Central memory CD8-positive, alpha-beta T cell (primary cell): ENCODE measurements at places on chromosomes 3 and 15.

GRCh38 chr3:196096382-196096953 lies 14.6 kb upstream of the TFRC start:
- H3K36me3 ChIP-seq: no peaks in the 10 kb centered on the region
- no peaks in the 10 kb centered on the region for H3K27me3 ChIP-seq
- peaks cover 6% of the 10 kb centered on the region for H3K4me1 ChIP-seq

DNA sequence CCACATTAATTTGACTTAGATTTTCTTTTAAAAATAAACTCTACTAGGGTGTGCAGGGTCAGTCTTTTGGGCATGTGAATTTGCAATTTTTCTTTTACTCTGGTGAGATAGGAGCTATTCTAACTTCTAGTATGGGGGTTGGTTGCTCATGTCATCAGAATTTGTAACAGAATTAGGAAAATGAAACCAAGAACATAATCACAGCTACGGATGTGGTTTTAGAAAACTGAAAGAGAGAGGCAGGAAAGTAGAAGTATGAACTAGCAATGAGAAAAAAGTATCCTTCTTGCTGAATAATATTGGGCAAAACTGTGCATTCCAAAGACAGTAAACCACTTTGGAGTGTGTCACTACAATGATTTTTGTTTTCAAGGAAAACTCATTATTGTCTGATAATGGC lies 43.3 kb downstream of the ADPGK start:
- H3K4me3 ChIP-seq: peak overlapping the region; percentile 42
- H3K27ac ChIP-seq: peak overlapping the region; percentile 94
- no peak for DNase-seq
- H3K36me3 ChIP-seq: peaks cover 18% of the 10 kb centered on the region
- H3K27me3 ChIP-seq: no peaks in the 10 kb centered on the region

- H3K36me3 ChIP-seq: peaks cover 2% of the 10 kb centered on the region
- peaks cover 18% of the 10 kb centered on the region for H3K27me3 ChIP-seq
- H3K27ac ChIP-seq: no peak overlapping the region
- no peak overlapping the region for H3K4me3 ChIP-seq
Observed at GRCh38 chr15:57458356-57458781, 82.1 kb downstream of the CGNL1 start.

GRCh38 chr15:69731081-69731330 lies 278.4 kb downstream of the RPLP1 start:
- H3K27ac ChIP-seq: no peak overlapping the region
- H3K4me1 ChIP-seq: peaks cover 16% of the 10 kb centered on the region
- no peak overlapping the region for H3K4me3 ChIP-seq
- DNase-seq: no peak

GRCh38 chr3:149374391-149374790 lies 3.1 kb downstream of the TM4SF1 start:
- peaks cover 39% of the 10 kb centered on the region for H3K27me3 ChIP-seq
- H3K27ac ChIP-seq: no peak overlapping the region
- H3K4me3 ChIP-seq: no peak overlapping the region
- DNase-seq: no peak
- no peaks in the 10 kb centered on the region for H3K4me1 ChIP-seq
- no peaks in the 10 kb centered on the region for H3K36me3 ChIP-seq

DNA sequence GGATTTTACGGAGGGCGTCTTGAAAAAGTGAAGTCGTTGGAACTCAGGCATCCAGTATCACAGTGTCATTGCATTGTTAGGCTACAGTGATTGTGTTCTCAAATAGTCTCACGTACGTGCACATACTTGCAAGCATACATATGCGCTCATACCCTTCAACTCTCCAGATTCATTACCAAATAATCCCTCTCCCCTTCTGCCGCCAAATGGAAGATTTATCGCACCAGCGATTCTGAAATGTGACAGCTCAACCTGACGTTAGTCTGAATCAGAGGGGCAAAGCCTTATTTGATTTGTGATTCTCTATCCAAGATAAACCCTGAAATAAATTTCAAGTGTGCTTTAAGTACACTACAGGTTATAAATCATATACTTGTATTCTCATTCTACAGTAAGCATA lies 119.4 kb downstream of the GADL1 start:
- no peak overlapping the region for H3K27ac ChIP-seq
- H3K36me3 ChIP-seq: no peaks in the 10 kb centered on the region
- H3K4me1 ChIP-seq: no peaks in the 10 kb centered on the region
- no peak for DNase-seq
- H3K27me3 ChIP-seq: peaks cover 34% of the 10 kb centered on the region
- H3K4me3 ChIP-seq: no peak overlapping the region

DNA sequence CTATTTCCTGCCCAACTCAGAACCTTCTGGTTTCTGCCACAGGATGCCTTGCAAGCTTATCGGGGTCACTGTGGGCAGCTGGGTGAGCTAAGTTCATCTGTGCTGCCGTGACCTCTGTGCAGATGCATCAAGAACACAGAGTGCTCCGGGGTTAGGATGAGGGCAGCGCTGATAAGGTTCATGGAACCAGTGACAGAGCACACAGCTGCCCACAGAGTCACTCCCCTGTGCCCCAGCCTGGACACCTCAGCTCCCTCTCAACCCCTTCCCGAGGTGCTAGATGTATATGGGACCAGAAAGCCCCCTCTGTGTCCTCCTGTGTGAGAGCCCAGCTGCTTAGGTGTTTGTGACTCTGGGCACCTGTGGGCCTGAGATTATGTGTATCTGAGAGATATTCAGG lies 15.8 kb upstream of the ALAS1 start:
- H3K36me3 ChIP-seq: no peaks in the 10 kb centered on the region
- H3K4me3 ChIP-seq: no peak overlapping the region
- peaks cover 10% of the 10 kb centered on the region for H3K4me1 ChIP-seq
- no peaks in the 10 kb centered on the region for H3K27me3 ChIP-seq
- no peak for DNase-seq
- no peak overlapping the region for H3K27ac ChIP-seq

DNA sequence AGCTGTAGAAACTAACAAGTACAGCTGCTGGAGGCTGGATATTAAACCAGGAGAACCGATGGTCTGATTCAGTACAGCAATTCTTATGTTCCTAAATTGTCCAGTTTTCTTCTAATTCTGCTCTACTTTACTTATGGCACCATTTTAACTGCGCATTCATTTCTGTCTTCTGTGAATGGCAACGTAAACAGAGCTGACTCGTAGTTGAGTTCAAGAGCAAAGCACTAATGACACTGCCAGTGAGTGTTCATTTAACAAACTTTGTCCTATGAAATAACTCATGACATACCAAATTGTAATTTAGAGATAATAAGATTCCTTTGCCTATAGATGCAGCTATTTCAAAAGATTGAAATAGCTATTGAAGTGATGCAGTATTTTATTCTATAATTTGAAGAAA lies 48.7 kb downstream of the BCHE start:
- no peaks in the 10 kb centered on the region for H3K4me1 ChIP-seq
- no peaks in the 10 kb centered on the region for H3K27me3 ChIP-seq
- no peak overlapping the region for H3K27ac ChIP-seq
- no peaks in the 10 kb centered on the region for H3K36me3 ChIP-seq
- no peak for DNase-seq

GRCh38 chr15:69665641-69666111 lies 213.1 kb downstream of the RPLP1 start:
- peaks cover 3% of the 10 kb centered on the region for H3K36me3 ChIP-seq
- no peaks in the 10 kb centered on the region for H3K27me3 ChIP-seq
- no peak for DNase-seq
- peak overlapping the region; percentile 47 for H3K4me3 ChIP-seq
- peak overlapping the region; percentile 64 for H3K27ac ChIP-seq

DNA sequence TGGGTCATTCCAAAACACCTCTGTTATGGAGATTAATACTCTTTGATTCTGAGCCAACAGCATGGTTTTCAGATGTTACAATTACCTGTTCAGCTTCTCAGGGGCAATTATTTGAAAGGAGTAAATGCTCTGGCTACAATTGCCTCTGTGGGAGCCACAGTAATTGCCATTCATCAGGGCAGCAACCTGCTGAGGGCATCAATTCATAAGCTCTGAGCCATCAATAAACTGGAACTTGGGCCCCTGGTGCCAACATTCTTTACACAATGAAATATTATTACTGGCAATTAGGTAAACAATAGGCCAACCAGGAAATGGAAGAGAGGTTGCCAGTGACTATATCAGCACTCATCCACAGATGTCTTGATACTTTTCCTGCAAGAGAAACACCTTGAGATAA lies 660.8 kb downstream of the MECOM start:
- no peaks in the 10 kb centered on the region for H3K4me1 ChIP-seq
- no peak overlapping the region for H3K27ac ChIP-seq
- H3K27me3 ChIP-seq: no peaks in the 10 kb centered on the region

GRCh38 chr15:99966815-99967214 lies 233.6 kb upstream of the LYSMD4 start:
- H3K4me1 ChIP-seq: no peaks in the 10 kb centered on the region
- H3K27me3 ChIP-seq: peaks cover 5% of the 10 kb centered on the region
- H3K4me3 ChIP-seq: no peak overlapping the region
- H3K36me3 ChIP-seq: no peaks in the 10 kb centered on the region

GRCh38 chr3:151537726-151538125 lies 76.9 kb upstream of the IGSF10 start:
- no peak overlapping the region for H3K4me3 ChIP-seq
- no peak overlapping the region for H3K27ac ChIP-seq
- H3K36me3 ChIP-seq: no peaks in the 10 kb centered on the region
- H3K27me3 ChIP-seq: peaks cover 6% of the 10 kb centered on the region
- H3K4me1 ChIP-seq: no peaks in the 10 kb centered on the region

DNA sequence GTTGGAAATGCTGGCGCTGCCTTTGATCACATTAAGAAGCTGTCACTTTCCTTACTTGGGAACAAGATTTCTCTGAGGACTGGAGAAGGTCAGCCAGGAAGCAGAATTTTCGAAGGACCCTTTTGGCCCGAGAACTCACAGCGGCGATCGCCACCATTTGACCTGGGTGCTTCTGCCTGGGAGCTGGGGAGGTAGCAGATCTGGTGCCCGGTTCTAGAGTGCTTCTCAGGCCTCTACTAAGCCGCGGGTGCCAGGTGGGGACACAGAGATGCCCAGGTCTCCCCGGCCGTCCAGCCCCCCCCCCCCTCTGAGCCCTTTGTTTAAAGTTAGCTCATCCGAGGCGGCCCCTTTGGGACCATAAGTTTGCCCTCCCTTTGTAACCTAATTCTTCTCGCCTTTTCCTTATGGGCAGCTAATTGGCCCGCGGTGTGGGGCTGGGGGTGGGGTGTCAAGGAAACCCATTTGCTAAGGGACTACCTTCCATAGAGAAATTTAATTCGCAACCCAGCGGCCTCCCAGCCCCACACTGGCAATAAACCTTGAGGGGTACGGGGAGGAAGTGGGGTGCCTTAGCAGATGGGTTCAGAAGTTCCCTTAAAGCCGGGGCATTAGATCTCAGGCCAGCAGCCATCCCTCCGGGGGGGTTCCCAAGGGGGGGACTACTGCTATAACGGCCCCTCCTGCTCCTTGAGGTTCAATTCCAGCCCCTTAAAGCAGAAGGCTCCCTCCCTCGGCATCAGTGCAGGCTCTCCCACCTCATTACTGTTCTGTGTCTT lies 1.9 kb downstream of the GATA2 start:
- peak overlapping the region; percentile 16 for H3K4me3 ChIP-seq
- H3K4me1 ChIP-seq: peaks cover 13% of the 10 kb centered on the region
- no peak for DNase-seq

GRCh38 chr15:31483053-31483985 lies 156.7 kb downstream of the KLF13 start:
- DNase-seq: peak; percentile 32
- peak overlapping the region; percentile 93 for H3K4me3 ChIP-seq
- peaks cover 48% of the 10 kb centered on the region for H3K4me1 ChIP-seq

DNA sequence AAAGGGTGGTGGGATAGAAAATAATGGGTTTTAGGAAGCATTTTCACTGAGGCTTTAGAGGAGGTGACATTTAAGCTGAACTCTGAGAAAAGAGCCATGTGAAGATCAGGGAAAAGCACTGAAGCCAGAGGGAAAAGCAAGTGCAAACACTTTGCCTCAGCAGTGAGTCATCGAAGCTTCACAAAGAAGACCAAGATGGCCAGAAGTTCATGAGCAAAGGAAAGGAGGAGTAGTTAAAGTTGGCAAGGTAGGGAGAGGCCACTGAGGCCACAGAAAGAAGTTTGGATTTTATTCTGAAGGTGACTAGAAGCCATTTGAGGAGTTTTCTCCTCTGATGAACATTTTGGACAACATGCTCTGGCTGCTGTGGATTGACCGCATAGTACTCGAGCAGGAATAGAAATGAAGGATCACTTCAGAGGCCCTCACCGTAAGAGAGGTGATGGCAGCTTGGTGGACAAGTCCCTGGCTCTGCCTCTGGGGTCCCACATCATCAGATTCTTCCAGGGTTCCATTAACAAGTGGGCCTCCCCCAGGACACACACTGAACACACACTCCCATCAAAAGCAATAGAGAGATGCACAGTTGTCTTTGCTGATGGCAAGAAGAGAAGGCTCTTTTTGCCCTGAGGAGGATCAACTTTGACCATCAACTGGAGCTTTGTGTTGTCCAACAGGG lies 75.5 kb downstream of the TOP2B start:
- H3K27me3 ChIP-seq: peaks cover 6% of the 10 kb centered on the region
- H3K27ac ChIP-seq: no peak overlapping the region

- no peak overlapping the region for H3K4me3 ChIP-seq
- peaks cover 2% of the 10 kb centered on the region for H3K36me3 ChIP-seq
- no peak for DNase-seq
- H3K27me3 ChIP-seq: peaks cover 12% of the 10 kb centered on the region
- H3K4me1 ChIP-seq: no peaks in the 10 kb centered on the region
- no peak overlapping the region for H3K27ac ChIP-seq
Observed at GRCh38 chr3:28399206-28399605, 50.6 kb upstream of the AZI2 start.

DNA sequence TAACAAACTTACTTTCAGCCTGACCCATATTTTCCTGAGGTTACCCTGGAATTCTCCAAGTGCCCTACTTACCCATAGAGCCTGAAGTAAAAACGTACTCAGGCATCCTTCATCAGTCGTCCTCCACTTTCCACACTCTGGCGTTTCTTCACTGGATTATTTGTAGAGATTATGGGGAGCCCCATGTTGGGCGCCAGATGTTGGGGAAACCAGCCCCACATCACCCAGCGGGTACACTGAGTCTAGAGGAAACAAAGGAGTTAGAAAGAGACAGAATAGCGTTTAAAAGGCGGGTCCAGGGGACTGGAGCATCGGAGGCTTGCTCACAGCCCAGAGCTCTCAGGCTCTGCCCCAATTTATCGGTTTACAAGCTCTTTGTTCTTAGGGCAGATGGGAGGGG lies 9.7 kb upstream of the SLC28A2 start:
- DNase-seq: no peak
- H3K27ac ChIP-seq: no peak overlapping the region
- peaks cover 29% of the 10 kb centered on the region for H3K27me3 ChIP-seq
- H3K4me1 ChIP-seq: no peaks in the 10 kb centered on the region
- no peaks in the 10 kb centered on the region for H3K36me3 ChIP-seq
- no peak overlapping the region for H3K4me3 ChIP-seq
